ENCODE measurements at places on chromosomes 16 and 17.
A peak's percentile ranks its signal among the peaks of the same experiment; 100 is the strongest.

- peak; percentile 80 for DNase-seq
Observed at GRCh38 chr17:71846561-71847110, 274.2 kb upstream of the SOX9 start.

GRCh38 chr16:76656994-76657393, 379.8 kb downstream of the CNTNAP4 start:
- no peak for DNase-seq

DNA sequence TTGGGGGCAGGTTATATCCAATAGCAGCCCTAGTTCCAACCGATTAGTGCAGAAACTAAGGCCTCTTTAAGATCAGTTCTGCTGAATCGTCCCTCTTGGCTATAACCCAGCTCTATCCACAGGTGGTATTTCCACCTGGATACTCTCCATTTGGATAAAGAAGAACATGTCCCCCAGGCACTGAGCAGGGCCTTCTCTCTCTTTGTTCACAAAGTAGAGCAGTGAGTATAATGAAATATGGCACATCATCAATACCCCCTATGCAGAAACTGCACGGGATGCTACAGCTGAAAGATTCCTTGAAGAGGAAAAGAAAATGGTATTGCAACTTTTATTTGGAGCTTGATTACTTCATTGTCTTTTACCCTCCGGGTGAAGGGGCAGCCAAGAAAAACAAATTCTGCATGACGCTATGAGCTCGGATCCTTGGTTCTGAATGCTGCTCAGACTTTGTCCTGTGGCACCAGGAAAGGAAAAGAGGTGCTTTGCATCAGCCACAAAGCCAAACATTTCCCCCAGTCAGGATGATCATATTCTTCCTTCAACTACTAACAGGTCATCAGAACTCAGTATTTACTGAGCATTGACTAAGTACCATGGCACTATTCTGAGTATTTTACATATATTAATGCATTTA, 399.7 kb downstream of the NPIPA8 start:
- no peak for DNase-seq

- no peak for DNase-seq
Observed at GRCh38 chr17:57685499-57686132, 59.5 kb downstream of the CCDC182 start.

DNA sequence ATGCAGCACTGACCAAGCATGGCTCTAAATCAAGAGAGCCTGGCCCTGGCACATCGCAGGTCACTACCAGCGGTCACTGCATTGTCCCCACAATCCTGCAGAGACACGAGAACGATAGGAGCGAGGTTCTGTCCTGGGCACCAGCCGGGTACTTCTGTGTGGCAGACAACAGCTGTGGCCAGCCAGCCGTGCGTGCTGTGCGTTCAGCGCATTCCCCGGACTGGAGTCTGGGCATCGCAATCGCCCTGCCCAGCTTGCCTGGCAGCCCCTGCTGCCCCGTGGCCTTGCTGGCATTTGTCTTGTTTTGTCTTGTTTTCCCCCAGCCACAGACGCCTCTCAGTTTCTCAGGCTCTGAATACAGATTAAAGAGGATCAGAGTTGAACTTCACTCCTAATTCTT, 33.9 kb downstream of the COTL1 start:
- no peak for DNase-seq

DNA sequence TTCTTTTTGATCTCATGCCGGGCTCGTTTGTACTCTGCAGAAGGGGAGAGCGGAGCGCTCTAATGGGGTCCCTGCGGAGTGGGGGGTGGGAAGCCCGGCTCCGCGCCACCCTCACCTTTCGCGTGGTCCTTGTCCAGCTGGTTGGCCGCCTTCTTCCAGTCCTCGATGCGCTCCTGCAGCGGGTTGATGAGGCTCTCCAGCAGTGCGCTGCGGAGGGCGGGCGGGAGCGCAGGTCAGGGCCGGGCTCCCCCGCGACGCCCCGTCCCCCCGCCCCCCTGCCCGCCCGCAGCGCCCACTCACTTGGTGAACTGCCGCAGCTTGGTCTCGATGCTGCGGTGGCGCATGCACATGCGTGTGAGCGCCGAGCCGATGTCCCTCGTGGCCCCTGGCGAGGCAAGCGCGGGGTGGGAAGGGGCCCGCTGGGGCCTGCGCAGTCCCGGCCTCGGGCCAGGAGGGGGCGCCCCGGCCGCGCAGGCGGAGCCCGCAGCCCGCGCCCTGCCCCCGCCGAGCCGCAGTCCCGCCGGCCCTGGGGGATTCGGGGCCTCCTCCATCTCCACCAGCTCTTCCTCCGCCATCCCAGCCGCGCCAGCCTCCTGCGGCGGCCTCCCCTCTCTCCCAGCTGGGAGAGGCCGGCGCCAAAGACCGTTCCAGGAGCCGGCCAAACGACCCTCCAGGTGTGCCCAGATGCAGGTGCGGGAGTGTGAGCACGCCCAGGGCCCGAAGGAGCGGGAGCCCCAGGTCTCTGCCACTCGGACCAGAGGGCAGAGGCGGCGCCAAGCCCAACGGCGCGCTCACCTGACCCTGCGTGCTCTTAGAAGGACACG, 6.0 kb downstream of the MTSS2 start:
- no peak for DNase-seq

GRCh38 chr16:4272114-4272956, 488 bp downstream of the TFAP4 start:
- DNase-seq: peak; percentile 42

DNA sequence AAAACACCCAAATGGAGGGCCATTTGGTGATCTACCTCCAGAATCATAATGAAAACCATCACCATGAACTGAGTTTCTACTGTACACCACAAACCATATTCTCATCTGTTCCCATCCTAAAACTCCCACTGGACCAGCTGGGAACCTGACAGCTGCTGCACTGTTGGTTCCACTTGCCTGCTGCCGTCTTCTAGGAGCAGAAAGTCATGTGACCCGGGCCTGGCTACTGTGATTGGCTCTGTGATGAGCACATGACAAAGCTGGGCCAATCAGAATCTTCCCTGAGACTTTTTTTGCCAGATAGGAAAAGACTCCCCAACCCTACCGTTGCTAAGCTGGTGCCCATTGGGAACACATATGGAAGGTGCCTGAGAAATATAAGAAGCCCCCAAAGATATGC, 264.2 kb downstream of the MRTFB start:
- no peak for DNase-seq

GRCh38 chr17:38498353-38498752, 70.1 kb downstream of the ARHGAP23 start:
- DNase-seq: no peak

- no peak for DNase-seq
Observed at GRCh38 chr16:10182222-10183053, at the start of gene GRIN2A. TSS of gene GRIN2A (minus strand) at chr16:10182428. CDS start at chr16:10180411, 2,017 bp downstream.

DNA sequence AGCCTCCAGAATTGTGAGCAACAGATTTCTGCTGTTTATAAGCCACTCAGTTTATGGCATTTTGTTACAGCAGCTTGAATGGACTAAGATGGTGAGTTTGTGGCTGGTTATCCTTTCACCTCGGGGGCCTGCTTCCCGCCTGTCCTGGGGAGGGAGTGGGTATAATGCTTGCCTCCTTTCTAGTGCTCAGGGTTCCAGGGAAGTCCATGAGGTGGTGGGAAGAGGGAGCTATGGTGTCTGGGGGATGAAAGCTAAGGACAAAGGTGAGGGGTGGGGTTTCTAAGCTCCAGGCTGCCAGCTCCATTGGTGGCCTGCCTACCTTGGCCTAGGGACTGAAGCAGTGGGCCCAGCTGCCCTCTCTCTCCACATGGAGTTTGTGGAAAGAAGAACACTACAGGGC, 50.2 kb upstream of the SDK2 start:
- DNase-seq: no peak

DNA sequence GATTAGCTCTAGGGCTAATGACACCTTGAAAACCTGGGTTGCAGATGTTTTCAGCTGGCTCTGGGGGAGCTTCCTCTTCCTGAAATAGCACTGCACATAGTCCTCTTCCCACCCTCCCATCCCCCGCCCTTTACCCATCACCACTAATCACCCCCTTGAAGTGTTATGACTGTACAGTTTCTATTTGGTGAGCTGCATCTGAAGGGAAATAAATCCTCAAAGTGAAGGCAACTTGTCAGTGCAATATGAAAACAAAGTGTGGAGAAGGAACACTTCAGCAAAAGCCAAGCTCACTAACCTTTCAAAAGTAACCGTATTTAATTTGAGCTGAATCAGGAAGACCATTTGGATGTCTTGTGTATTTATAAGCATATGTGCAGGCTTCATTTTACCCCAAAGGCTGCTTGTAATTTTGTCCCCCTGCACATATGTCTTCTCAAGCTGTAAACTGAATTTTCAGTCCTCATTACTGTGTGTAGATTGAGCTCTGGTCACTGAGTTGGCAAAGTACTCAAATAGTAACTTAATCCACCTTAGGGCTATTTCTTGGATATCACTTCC, 44.1 kb upstream of the CA10 start:
- DNase-seq: no peak

DNA sequence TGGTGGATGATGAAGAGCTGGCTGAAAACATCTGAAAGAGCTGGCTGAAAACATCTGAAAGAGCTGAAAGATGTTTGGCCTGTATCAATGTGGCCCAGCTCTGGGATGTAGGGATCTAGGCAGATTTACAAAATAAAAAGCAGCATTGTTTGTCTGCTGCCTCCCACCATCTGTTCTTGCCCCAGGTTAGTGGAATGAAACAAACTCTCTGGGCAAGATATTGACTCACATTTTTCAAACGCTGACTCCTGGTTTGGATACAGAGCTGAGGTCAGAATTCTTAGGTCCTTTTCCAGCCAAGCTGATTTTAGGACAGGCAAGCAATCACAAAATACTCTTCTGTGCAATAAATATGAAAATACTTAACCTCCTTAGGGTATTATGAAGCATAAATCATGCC, 139.0 kb downstream of the STX8 start:
- no peak for DNase-seq

DNA sequence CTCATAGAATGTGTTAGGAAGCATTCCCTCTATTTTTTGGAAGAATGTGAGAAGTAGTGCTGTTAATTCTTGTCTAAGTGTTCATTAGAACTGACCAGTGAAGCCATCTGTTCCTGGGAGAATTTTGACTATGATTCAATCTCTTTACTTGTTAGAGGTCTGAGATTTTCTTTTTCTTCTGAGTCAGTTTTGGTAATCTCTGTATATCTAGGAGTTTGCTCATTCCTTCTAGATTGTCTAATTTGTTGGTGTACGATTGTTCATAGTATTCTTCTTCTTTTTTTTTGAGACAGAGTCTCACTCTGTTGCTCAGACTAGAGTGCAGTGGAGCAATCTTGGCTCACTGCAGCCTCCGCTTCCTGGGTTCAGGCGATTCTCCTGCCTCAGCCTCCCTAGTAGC, 20.4 kb downstream of the NFATC3 start:
- no peak for DNase-seq

DNA sequence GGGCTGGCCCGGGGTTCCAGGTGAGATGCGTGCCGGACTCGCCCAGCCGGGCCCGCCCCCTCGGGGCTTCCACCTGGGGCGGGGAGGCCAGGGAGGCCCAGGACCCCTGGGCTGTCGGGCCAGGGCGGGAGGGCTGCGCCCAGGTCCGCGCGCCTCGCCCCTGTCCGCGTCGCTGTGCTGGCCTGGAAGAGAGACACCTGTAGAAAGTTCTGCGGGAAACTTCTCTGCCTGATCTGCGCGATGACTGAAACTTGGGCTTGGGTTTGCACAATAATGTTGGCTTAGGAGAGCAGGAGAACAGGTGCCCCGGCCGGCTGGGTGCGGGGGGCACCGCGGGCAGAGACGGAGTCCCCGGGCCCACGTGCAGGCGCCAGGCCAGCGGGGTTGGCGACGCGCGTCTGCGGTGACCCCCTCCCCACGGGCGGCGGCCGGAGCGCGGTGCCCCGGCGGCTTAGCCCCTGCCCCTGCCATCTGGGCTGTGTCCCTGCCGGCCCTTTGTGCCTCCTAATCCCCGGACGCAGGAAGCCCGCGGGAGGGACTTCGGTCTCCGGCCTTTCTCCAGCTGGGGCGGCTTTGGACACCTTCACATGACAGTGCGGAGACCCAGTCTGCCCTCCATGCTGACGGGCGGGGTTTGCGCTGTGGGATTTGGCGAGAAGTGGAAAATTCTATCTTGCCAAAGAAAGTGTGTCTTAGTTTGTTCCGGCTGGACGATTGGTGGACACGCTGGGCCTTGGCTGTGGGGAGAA, 483 bp downstream of the LLGL2 start:
- peak; percentile 37 for DNase-seq

DNA sequence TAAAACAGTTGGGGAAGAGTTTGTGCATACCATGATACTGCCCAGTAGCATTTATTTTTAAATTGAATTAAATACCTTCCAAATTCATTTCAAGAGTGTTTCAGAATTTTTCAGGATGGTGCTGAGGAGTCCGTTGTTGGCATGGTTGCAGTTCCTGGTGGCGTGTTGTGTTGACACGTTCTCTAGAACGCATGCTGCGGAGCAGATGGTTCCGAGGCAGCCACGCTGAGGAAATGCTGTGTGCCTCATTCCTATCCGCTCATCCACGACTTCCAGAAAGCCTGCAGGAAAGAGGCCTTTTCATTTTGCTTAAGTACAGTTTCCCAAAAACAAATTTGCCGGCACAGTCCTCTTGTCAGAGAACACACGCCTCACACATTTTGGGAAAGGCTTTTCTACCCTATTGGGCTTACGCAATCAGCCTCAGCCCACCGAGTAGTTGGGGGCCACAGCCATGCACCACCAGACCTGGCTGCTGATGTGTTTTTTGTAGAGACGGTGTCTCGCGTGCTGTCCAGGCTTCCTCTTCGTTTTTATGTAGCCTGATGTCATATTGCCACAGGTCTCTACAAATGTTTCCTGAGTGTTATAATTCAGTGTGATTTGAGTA, 32.1 kb upstream of the IL17C start:
- no peak for DNase-seq

DNA sequence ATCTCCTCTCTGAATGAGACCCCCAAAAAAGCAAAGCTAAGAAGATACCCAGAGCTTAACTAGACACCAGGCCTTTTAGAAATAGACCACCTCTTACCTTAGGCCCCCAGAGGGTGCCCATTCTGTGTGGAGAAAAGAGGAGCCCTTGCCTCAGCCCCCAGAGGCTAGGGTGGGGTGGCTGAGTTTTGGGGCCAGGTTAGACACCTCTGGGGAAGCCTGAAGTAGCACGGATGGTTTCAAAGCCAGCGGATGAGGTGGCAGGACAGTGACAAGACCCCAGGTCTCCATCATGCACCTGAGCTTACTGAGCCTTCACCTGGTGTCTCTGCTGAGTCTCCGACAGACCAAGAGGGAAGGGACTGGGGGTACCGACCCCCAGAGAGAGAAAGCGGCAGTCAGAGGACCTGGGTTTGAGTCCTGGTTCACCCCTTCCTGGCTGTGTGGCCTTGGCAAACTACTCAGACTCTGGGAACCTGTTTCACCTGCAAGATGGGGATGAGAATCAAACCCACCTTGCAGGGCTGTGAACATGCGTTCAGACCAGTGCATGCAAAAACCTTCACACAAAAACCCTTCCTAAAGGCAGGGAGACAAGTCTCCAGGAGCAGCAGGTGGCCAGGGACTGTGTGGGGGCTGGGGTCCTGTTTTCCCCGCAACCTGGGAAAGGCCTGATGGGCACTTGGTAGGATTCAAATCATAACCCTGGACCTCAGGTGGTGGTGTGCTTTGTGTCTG, 7.7 kb downstream of the SCGB1C2 start:
- no peak for DNase-seq

GRCh38 chr17:83148317-83149028, 69.1 kb downstream of the METRNL start:
- no peak for DNase-seq

GRCh38 chr17:40076591-40076990, 13.8 kb downstream of the THRA start:
- DNase-seq: no peak
